T-cell (primary cell): ENCODE measurements at places on chromosomes 16 and 17.

DNA sequence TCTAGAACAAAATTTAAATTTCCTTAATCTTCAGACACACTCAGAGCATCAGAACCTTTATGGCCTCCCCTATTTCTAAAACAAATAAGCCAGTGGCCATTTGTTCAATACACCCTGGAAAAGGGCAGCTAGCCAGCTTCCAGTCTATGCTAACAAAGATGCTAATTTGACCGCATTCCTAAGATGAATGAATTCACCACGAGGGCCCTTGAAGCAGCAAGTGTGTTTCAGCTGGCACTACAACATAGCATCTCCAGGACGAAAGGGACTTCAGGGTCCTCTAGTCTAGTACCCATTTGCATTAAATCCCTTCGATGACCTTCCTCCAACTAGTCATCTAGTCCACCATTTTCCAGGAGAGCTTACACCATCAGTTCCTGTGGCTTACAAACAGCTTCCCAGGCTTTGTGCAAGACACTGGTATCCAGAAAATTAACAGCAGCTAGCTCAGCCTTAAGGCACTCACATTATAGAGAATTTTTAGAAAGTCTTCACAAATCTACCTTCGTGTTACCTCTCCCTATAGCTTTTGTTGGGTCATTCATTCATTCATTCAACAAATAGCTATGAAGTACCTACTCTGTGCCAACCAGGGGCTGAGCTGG is 10.9 kb downstream of the KRT37 start:
- no peak for DNase-seq

DNA sequence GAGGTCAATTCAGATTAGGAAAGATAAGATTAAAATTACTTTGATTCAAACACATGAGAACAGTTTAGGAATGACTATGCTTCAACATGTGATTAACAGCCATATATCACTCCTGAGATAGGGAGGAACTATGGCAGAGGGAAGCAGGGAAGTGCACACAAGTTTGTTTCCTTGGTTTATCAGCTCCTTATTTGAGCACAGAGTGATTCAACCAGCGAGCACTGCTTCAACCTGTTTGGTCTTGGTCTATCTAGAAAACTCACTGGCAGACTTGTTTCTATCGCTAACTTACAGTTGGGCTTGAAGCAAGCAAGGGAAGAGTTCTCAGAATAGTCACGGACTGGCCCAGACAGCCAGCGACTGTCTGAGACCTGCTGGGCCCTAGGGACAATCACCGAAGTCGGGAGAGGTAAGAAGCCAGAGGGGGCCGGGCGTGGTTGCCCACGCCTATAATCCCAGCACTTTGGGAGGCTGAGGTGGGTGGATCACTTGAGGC is 23.5 kb downstream of the TUBG1 start:
- DNase-seq, result no peak

GRCh38 chr17:2703181-2703580 is 8.4 kb downstream of the CLUH start:
- no peak for DNase-seq

- DNase-seq, result peak; percentile 36
These were observed at the start of gene WNT3 for GRCh38 chr17:46818316-46818928. Gene WNT3, minus strand, starts transcription at chr17:46818692. Its CDS starts 95 bp downstream, at chr17:46818597.

- DNase-seq, result peak; percentile 18
These were observed 11.8 kb downstream of the HID1 start for GRCh38 chr17:74960570-74961342.

DNA sequence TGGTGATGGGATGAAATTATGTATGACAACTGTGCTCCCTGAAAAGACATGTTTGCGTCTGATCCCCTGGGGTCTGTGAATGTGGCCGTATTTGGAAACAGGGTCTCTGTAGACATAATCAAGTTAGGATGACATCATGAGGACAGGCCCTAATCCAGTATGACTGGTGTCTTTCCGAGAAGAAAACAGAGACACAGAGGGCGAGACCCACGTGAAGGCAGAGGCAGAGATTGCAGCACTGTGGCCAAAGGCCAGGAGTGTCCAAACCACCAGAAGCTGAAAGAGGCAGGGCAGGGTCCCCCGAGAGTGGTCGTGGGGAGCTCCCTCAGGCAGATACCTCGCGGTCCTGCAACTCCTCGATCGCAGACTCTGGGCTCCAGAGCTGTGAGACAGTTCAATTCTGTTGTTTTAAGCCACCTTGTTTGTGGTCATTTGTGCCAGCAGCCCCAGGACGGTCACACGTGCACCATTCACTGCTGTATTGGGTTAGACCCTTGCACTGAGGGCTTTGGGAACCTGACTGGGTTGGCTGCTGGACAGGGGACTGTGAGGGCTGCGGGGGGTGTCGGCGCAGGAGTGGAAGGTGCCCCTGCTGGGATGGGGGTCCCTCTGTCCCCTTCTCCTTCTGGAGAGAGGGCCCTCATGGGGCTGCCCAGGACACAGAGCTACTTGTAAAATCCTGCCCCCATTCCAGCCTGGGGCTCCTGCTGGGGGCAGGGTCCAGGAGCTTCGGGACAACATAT is 27.7 kb downstream of the METRNL start:
- DNase-seq, result no peak

DNA sequence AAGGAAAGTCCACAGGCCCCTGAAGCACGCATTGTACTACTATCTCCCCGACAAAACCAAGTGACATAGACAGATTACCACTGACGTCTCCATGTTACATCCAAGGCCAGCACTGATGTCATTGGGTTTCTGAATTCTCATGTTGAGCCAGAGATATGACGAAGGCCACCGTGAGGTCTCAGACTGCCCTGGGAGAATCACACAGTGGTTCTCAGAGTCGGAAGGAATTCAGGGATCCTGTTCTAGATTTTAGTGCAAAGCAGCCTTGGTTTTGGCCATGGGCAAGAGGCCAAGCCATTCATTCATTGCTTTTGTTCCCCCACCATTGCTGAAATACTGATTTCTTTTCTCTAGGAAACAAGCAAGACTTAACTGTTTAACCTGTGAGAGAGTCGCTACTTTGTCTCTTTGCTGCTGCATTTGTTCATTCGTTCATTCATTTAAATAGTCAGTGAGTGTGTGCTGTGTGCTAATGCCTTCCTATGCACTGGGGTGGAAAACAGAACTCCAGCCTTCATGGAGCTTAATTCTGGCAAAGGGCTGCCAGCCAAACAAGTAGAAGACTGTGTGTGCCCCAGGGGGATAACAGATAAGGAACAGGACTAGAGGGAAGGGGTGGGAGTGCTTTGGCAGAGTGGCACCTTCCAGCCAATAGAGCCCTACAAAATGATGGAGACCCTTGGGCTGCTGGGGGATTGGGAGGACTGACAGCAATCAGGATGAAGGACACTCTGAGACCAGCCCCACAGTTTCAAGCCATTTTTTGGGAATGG is 222.3 kb downstream of the MSI2 start:
- no peak for DNase-seq

GRCh38 chr16:82895843-82896242 is 269.1 kb downstream of the CDH13 start:
- no peak for DNase-seq

GRCh38 chr17:61168506-61168905 is 231.1 kb upstream of the TBX2 start:
- DNase-seq, result no peak

GRCh38 chr17:77287432-77288068 is 146.8 kb downstream of the SEC14L1 start:
- DNase-seq, result no peak

DNA sequence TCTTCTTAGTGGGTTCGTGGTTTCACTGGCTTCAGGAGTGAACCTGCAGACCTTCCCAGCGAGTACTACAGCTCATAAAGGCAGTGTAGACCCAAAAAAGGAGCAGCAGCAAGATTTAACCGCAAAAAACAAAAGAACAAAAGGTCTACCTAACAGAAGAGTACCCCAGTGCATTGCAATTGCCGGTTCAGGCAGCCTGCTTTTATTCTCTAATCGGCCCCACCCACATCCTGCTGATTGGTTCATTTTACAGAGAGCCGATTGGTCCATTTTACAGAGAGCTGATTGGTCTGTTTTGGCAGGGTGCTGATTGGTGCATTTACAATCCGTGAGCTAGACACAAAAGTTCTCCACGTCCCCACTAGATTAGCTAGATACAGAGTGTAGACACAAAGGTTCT is 2.0 kb upstream of the ARRB2 start:
- no peak for DNase-seq

DNA sequence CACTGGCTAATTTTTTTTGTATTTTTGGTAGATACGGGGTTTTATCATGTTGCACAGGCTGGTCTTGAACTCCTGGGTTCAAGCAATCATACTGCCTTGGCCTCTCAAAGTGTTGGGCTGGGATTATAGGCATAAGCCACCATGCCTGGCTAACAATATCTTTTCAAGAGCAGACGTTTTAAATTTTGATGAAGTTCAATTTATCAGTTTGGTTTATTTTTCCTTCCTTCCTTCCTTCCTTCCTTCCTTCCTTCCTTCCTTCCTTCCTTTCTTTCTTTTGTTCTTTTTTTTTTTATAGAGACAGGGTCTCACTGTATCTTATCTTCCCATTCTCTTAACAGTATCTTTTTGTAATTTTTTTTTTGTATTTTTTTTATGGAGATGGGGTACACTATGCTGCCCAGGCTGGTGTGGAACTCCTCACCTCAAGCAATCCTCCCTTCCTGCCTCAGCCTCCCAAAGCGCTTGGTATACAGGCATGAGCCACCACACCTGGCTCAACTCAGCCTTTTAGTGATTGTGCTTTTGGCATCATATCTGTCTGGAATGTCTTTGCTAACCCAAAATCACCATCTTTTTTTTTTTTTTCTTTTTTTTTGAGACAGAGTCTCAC is 13.6 kb upstream of the GIP start:
- no peak for DNase-seq

GRCh38 chr16:3027983-3028715 is 4.3 kb downstream of the THOC6 start:
- DNase-seq, result peak; percentile 91

GRCh38 chr16:10839279-10839666 is 20.7 kb upstream of the TVP23A start:
- no peak for DNase-seq

DNA sequence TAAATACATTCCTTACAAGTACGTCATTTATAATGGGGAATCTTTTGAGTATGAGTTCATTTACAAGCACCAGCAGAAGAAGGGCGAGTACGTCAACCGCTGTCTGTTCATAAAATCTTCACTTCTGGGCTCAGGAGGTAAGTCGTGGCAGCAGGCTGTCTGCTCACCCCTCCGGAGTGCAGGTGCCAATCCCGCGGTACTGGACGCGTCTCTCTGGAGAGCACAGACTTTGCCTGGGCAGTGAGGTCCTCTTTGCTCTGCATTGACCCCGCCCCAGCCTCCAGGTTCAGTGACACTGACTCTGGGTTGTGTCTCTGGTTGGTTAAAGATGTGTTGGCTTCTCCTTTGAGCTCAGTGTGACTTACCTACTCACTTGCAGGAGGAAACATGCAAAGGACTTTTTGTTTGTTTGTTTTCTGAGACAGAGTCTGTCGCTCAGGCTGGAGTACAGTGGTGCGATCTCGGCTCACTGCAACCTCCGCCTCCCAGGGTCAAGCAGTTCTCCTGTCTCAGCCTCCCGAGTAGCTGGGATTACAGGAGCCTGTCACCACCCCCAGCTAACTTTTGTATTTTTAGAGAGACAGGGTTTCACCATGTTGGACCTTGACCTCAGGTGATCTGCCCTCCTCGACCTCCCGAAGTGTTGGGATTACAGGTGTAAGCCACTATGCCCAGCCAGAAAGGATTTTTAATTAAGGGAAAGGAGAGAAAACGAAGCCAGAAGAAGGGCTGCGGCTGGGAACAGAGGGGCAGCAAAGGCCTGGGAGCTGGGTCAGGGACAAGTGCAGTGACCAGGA is 31.2 kb downstream of the RNF213 start:
- no peak for DNase-seq

DNA sequence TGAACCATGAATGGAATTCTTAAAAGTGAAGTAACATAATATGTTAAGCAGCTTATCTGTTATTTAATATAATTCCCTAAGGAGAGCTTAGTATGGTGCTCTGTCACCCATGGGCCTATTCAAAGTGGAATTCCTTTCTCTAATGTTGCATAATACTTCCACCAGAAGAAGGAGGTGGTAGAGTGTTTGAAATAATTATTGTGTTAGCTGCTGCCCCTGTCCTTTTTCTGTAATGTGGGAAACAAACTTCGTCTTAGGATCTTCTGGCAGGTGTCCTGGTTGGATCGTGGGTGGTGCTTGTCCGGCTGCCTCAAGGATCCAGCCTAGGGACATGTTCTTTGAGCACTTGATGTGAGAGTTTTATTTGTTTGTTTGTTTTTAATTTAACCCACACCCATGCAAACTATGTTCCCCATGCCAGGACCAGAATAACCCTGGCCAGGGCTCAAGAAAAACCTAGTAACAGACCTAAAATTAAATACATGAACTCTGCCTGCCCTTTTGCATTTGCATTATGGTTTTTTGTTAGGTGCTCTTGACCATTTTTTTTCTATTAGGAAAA is 46.1 kb downstream of the ZNRF1 start:
- no peak for DNase-seq

GRCh38 chr16:50505714-50506542 is 42.3 kb upstream of the NKD1 start:
- DNase-seq, result no peak

GRCh38 chr17:71203953-71204352 is 916.9 kb upstream of the SOX9 start:
- no peak for DNase-seq

DNA sequence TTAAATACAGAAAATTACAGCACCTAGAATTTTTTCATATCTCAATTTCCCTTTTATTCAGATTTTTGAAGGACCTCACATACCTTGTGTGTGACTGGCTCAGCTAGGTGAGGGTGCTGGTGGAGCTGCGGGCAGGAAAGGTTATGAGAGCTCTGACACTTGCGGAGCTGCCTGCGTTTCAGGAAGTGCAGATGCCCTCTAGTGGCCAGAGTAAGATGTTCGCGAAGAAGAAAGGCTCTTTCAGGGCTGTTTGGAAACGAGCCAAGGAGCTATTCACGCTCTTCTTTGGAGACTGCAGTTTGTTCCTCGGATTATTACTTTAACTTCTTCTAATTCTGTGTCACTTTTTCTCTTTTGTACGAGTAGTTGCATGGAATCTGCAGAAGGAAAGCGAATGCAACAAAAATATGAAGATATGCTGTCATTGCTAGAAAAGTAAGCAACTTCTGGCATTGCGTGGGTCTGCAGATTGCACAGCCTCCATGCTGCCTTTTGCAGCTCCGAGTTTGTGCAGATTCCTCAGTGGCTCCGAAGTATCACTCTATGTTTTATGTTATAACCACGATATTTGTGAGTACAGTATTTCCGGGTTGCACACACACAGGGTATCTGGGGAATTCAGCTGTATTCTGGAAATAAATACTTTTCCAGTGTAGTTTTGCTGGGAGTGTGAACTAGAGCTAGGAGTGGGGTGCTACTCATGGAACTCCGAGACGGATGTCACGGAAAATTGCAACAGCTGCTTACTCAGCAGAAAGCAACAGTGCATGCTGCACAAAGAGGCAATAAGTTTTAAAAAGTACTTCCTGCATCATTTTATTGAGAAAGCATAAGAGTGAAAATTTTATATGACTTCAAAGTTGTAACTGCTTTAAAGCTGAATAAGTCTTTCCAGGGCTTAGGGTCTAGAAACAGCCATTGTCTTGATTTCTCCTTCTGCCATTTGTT is 46.3 kb downstream of the DNAH9 start:
- DNase-seq, result peak; percentile 15

GRCh38 chr16:14284371-14284770 is 213.3 kb downstream of the MRTFB start:
- no peak for DNase-seq

- DNase-seq, result peak; percentile 69
These were observed 14.5 kb upstream of the TMC7 start for GRCh38 chr16:18969050-18969854.
